Right atrium auricular region (tissue), 2 donors: ENCODE measurements at places on chromosomes 2 and 18.

GRCh38 chr2:219448099-219448775 lies 13.6 kb downstream of the SPEG start:
- DNase-seq, result no peak

GRCh38 chr2:222105046-222105445 lies 193.8 kb downstream of the PAX3 start:
- DNase-seq, result no peak

- DNase-seq, result no peak
These were observed 2.8 kb downstream of the CRYGB start for GRCh38 chr2:208142925-208143799.

- DNase-seq, result no peak
These were observed 9.3 kb downstream of the NCK2 start for GRCh38 chr2:105754011-105754410.

DNA sequence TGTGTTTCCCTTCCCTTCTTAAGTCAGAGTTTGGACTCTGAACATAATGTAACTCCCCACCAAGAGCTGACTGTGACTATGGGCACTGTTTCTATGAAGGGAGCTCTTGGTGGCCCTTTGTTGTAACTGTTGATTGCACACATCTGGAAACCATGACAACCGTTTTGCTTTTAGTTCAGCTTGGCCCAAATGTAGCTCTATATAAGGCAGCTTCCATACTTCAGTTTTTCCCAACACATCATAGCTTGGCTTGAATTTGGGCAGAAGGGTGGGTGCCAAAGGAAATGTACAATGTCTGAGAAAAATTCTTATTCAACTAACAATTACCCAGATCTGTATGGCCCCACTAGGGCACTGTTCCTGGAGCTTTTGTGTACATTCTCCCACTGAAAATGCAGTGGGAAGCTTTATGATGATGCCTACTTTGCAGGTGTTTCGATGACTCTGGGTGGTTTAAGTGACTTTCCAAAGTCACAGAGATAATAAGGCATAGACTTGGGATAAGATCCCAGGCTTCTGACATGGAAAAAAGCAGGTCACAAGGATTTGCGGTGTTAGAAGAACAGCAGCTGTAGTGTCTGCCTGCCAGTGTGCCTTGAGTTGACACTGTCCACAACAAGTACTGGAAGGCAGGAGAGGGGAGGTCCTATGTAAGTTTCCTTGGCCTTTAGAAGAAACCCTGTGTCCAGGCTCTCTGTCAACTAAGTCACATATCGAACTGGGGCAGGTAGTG lies 2.4 kb upstream of the CETN1 start:
- DNase-seq, result no peak

GRCh38 chr2:95372845-95373244 lies 29.7 kb upstream of the FAHD2A start:
- no peak for DNase-seq

GRCh38 chr2:133140620-133141019 lies 427.6 kb downstream of the NCKAP5 start:
- no peak for DNase-seq

- no peak for DNase-seq
These were observed 233.6 kb upstream of the RASGRP3 start for GRCh38 chr2:33242845-33243244.

DNA sequence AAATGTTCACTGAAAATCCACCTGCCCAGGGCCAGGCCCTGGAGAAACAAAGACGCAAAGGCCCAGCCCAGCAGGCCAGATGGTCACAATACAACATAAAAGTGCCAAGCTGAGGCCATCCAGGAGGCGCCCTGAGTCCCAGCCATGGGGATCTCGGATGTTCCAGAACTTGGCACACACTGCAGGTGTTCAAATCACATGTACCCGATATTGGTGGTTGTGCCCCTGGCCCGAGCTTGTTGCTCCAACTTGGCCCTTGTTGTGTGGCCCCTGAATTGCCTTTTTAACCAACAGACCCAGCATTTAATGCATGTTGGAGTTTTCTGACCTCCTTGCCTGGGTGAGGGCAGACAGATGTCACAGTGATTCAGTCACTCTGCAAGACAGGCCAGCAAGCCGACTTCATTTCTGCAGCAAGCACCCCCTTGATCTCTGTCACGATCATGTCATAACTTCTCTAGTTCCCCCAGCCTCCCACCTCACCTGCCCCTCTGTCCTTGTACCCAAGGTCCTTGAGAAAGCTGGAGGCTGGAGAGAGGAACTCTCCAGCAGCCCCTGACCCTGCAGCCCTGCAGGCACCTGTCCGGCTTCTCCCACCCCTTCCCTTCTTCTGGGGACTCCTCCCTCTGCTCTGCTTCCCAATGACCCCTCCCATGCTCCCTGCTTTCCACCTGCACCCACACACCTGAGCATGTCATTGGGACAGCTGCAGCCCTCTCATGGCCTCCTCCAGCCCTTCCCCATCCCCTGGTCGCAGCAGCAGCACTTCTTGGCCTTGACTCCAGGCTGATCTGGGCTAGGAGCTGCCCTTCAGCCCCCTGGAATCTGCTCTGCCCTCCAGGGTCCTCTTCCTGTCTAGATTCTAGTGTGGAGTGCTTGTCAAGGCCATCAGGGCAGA lies 9.1 kb downstream of the NGEF start:
- peak; percentile 52 for DNase-seq

GRCh38 chr2:12035956-12036639 lies 289.7 kb downstream of the LPIN1 start:
- DNase-seq, result no peak

GRCh38 chr18:45166836-45167551 lies 448.3 kb upstream of the SLC14A2 start:
- DNase-seq, result no peak

DNA sequence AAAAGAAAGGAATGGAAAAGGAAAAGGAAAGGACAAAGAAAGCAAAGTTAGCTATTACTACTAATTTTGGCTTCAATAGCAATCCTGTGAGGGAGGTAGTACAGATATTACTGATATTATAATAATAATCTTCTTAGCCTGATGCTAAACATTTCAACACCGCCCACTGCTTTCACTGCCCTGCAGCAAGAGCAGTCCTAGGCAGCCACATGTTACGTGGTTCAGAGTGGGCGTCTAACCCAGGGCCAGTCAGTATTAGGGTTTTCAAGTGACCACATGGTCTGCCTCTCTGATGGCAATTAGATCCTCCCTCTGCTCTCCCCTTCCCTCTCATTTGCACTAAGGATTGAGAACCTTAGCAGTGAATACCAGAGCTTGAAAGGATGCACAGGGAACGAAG lies 83.7 kb upstream of the ZNF397 start:
- no peak for DNase-seq

- DNase-seq, result no peak
These were observed 3.1 kb upstream of the MALT1 start for GRCh38 chr18:58668211-58668610.

GRCh38 chr2:199455545-199456382 lies 2.0 kb downstream of the SATB2 start:
- DNase-seq, result no peak

DNA sequence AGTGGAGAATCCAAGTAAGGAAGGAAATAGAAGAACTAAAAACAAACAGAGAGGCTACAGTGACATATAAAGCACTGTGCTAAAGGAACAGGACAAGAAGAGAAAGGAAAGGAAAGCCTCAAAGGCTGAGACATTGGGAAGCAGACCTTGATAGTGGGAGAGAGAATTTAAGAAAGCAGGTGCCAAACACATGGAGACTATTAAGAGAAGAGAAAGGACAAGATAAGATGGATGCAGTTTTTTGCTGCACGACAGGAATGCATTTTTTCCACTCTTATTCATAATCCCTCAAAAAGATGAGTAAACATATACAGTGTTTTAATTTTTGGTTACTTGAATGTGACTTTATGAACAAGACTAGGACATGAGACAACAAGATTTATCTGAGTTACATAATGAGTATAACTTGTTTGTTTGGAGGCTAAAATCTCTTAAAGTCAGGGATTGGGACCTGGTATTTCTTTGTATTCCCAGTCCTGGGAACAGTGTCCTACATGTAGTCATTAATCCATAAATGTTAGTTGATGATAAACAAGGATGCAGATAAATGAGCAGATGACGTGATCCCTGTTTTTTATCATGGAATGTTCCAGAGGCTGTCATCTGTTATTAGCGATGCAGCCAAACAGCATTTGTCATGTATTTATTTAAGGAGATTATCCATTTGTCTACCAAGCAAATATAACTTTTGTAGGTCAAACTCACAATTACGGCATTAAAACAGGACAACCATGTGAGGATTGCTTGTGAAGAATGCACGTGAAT lies 141.7 kb downstream of the DNER start:
- no peak for DNase-seq

- no peak for DNase-seq
These were observed 2.7 kb downstream of the SEMA4C start for GRCh38 chr2:96866986-96867755.

- no peak for DNase-seq
These were observed 17.0 kb upstream of the MAP3K20 start for GRCh38 chr2:173058673-173059072.

- DNase-seq, result no peak
These were observed 39.6 kb downstream of the MGAT4A start for GRCh38 chr2:98691303-98691702.

DNA sequence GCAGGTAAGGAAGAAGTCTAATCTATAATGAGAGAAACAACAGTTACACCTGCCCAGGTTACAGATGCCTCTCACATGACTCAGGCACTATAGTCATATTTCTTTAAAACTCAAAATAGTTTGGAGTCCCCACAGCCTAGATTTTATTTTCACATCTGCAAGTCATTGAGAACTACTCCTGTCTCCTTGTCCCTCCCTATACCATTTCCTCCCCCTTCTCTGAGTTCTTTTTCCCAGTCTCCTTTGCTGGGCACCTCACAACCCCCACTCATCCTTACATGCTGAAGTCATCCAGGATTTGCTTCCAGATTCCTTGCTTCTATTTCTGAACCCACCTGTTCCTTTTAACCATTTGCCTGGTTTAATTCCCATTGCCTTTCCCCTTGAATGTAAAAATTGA lies 73.1 kb upstream of the KCNE4 start:
- no peak for DNase-seq

- no peak for DNase-seq
These were observed 29.2 kb upstream of the ALLC start for GRCh38 chr2:3628800-3629199.

DNA sequence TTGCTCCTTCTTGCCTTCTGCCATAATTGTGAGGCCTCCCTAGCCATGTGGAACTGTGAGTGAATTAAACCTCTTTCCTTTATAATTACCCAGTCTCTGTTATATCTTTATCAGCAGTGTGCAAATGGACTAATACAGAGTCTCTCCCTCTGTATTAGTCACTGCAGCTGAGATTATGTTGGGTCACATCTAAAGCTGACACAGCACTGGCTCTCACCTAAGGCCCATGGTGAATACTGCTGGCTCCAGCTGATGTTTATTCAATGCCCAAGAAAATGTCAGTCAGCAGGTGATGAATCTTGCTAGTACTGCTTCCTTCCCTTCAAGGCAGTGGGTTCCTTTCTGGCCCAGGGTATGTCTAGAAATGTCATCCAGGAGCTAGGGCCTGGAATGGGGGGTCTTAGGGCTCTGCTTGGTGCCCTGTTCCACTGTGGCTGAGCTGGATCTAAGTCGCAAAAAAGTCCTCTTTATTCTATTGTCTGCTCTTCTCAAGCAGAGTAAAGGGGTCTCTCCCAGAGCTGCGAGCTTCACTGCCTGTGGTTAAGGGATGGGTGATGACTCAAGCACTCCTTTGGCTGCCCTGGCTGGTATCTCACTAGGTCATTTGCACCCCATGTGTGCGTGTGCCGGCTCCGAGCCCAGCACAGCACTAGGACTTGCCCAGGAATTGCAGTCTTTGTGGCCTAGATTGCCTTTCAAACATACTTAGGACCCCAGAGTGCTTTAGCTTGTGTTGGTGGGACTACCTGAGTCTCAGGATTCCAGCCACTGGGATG lies 29.9 kb downstream of the PPP1R1C start:
- no peak for DNase-seq

GRCh38 chr2:119064567-119064966 lies 94.0 kb downstream of the C1QL2 start:
- DNase-seq, result no peak

DNA sequence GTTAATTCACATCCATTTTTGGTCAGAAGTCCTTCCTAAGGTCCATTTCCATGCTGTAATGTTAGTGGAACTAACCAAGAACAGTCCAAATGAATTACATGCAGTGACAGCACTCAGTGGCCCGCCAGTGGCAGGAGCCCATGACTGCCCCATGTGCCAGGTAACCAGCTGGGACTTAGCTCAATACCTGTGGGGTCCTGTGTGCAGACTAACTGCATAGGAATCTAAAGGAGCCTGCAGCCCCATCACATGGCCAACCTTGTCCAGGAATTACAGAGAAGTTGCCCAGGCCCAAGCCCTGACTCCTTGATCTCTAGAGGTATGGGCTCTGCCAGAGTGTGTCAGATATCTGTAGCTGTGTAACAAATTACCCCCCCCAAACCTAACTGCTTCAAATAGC lies 35.4 kb upstream of the GPR17 start:
- DNase-seq, result no peak

GRCh38 chr2:190961918-190962487 lies 52.0 kb downstream of the STAT1 start:
- no peak for DNase-seq
